Karpas-422 (cell line): ENCODE measurements at places on chromosomes 7 and 10. TPM values are rescaled to one million over a fixed set of nuclear protein-coding genes. Genes with fewer than 3 reads are reported as not detected.

- no peak for DNase-seq
Measured at GRCh38 chr7:150826061-150826849, 25.7 kb downstream of the TMEM176A start.

CYP2E1 gene
- 0.61 TPM in 1 of 2 replicates, not detected in the other for total RNA-seq

DNA sequence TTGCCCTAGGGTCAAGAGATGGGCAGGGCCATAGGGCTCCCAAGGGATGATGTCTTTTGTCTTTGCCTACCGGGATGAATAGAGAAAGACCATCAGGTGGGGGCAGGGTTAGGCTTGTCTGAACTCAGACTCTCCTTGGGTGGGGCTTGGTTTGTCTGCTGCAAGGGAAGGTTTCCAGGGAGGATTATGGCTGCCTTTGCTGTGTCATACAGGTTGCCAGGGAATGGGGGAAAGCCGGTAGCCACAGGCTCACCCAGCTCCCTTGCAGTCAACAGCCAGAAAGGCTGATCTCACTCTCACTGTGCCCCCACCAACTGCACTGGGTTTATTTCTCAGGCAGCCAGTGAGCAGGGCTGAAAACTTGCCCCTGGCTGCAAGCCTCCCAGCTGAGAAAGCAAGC, 253.2 kb downstream of the POLR1F start:
- no peak for DNase-seq

MLXIPL gene
- not detected in 2 replicates for total RNA-seq

- no peak for DNase-seq
Measured at GRCh38 chr10:7626283-7626682, 40.5 kb downstream of the ITIH5 start.
